Osteocyte (in vitro differentiated cells): ENCODE measurements at places on chromosomes 16 and 17. TPM values are rescaled to one million over a fixed set of nuclear protein-coding genes. Genes with fewer than 3 reads are reported as not detected.

GRCh38 chr16:11677451-11677951, 9.2 kb downstream of the SNN start:
- no peak for DNase-seq

DNA sequence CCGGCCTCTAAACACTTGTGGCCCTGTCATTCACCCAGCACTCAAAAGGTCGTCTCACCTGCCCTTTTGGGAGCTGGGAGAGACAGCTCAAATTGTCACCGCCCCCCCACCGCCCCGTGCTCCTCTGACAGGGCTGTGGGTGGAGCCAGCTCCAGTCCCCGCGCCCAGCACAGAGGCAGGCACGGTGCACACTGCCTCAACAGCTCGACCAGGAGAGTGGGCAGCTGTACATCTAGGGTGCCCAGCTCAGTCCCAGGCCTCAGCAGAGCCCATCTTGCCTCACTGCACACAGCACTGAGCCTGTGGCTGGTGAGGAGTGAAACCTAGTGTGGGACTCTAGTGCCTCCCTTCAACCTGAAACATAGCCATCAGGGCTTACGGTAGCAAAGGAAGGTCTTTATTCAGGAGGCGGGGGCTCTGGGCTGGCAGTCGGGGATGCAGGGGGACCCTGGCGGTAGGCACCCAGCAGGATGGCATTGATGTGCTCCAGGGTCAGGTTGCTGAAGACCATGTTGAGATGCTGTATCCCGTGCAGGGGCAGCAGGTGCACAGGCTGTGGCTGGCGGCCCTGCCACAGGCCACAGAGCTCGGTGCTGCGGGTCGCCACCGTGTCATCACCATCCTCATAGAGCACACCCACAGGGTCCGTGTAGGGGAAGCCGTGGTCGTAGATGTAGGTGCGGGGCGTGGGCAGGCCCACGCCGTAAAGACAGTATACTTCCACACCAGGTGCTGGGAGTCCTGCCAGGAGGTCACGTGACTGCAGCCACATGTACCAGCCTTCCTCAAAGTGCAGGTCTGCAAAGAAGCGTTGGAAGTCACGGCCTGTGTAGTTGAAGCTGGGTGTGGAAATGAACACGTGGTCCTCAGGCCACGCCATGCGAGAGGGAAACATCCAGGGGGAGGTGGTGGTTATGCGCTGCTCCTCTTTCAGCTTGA, 3.1 kb upstream of the PSMB10 start:
- DNase-seq, result no peak

DNA sequence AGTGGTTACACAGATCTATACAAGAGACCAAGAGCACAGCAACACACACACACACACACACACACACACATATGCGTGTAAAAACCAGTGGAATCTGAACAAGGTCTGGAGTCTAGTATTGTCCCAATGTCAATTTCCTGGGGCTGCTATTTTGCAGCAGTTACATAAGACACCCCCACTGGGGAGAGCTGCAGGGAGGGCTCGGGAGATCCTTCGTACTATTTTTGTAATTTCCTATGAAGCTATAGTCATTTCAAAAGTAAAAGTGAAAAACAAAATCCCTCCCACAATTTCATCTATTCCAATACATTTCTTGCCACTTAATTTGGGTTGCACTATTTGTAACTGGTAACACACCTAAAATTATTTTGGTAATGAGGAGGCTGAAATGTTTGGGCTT, 68.5 kb downstream of the C16orf95 start:
- DNase-seq, result no peak

DNA sequence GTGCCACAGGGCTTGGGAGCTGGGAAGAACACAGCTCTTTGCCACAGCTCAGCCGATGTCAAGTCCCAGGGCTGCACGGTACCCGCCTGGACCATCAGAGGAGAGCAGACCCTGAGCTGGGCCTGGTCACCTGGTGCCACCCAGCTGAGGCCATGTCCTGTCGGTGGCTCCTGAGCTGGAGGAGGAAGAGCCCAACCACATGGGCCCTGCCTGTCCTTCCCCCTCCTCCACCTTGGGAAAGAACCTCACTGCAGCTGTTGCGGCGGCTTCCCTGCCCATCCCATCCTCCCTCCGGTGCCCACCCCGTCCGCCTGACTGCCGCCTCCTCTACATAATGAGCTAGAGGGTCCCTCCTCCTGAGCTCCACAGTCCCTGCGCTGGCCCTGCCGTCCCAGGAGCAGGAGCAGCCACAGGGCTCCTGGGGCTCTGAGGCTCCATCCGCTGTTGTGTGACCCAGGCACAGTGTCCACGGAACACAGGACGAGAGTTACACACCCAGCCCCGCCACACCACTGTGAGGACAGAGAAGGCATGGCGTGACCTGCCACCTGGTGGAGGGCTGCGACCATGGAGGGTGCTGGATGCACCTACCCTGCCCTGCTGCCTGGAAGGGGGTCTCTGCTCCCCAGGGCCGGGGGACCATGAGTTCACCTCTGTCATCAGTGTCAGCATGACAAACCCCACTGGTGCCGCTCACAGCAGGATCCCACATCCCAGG, 21.4 kb upstream of the CHMP6 start:
- no peak for DNase-seq

Gene HOXB3
- 0.46 TPM in 1 of 2 replicates, not detected in the other for total RNA-seq
